ENCODE measurements at places on chromosomes 13 and 19.

GRCh38 chr13:23050126-23050525, 130.7 kb upstream of the SGCG start:
- DNase-seq = no peak

DNA sequence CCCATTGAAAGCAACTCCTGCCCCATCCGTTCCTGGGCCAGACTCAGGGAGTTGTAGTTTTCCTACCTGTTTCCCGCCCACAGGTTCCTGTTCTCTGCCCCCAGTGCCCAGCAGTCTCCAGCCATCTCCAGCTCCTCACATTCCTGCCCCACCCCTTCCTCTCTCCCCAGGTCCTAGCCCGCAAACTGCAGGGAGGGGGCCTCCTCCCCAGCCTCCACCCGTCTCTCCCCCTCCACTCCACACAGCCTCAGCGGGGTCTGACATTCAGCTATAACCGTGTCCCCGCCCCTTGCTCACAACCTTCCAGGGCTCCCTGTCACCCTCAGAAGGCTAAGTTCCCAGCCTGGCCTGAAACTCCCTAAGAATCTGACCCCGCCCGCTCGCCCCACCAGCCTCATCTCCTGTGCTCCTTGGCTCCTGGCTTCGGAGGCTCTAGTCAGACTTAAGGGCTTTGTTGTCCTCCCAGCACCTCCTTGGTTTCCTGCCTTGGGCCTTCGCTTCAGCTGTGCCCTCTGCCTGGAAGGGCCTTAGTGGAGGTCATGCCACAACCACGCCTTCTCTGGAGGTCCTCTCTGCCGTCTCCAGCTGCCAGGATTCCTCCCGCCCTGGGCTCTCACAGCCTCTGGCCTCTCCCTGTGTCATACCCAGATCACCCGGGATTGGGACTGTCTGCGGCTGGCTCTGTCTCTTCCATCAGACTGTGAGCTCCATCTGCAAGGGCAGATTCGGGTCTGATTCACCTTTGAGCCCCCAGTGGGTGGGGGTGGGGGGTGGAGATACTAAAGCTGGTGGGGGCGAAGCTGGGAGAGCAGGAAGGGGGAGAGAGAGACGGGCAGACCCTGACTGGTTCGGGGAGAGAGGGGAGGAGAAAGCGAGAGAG, 5.1 kb upstream of the SPACA6 start:
- no peak for DNase-seq

GRCh38 chr13:53250272-53250875, 221.8 kb downstream of the OLFM4 start:
- peak; percentile 17 for DNase-seq

GRCh38 chr19:16449330-16449961, 22.3 kb downstream of the EPS15L1 start:
- DNase-seq = no peak

- DNase-seq = no peak
These were observed 65.9 kb downstream of the ZNF627 start for GRCh38 chr19:11663181-11663591.

DNA sequence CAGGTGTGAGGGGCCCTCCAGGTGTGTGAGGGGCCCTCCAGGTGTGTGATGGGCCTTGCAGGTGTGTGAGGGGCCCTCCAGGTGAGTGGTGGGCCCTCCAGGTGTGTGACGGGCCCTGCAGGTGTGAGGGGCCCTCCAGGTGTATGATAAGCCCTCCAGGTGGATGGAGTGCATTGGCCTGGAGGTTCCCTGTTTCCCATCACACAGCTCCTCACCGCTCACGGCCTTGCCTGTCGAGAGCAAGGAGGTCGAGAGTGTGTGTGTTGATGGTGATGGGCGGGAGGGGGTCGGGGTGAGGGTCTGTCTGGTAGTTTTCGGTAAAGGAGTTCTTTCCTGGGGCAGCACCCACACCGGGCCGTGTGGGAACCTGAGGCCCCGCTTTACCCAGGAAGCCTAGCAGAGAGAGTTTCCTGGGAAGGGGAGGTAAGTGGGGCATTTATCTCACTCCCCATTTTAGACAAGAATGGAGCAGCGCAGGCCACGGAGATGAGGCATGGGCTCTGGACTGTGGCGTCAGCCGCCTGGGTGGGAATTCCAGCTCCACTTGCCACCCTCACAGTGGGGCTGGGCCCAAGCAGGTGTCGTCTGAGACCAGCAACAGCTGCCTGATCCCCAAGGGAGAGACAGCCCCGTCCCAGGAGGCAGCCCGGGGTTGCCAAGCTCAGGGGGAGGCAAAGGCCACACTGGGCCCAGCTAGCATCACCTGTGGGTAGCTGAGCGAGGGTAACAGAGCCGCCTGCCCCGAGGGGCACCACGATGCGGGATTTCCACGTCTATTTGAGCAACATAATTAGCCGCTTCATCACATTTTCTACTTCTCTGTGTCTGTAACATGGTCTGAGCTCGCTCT, 10.9 kb upstream of the GAS6 start:
- DNase-seq = no peak

DNA sequence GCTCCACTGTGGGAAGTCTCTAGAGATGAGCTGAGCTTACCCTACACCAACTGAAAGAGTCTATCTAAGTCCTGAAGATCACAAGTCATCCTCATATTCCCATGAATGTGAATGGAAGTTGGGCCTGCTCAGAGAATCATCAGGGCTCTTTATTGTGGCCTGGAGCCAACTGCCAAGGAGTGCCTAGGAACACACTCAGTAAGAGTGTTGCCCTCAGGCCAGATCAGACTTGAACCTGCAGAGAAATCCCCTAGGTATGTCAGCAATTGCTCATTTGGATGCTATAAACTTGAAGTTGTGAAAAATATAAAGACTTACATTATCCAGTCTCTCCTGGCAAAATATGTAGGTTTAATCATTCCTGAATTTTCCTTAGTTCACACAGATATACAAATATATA, 1070.2 kb downstream of the EFNB2 start:
- DNase-seq = no peak

GRCh38 chr19:9956956-9957355, 20.6 kb upstream of the OLFM2 start:
- DNase-seq = no peak

- no peak for DNase-seq
These were observed 42.1 kb downstream of the STK24 start for GRCh38 chr13:98534821-98535220.

DNA sequence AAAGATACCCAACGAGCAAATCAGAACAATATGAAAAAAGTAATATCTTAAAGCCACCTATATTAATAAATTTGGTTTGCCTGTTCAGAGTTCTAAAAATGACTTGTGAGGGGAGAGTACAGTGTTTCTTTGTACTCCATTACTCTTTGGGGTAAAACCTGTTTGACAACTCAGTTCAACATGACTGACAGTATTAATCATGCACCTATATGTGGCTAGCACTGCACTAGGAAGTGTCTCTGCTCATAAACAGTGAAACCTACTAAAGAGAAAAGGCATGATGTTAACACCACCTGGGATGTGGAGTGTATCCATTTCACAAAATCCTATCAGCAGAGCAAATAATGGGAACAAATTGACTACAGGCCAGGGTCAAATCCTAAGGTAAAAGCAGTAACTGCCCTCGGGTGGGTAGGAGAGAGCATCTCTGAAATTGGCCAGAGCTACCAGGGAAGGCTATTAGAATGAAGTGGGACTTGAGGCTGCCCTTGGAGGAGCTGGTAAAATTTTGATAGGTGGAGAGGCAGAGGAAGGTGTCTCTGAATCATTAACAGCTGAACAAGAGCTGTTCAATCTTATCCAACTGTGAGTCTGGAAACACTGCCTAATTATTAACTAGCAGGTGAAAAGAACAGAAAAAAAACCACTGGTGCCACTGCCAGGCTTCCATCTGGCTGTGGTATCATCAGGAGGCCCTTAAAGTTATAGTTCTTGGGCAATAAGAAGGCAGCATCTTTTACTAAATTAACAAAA, 365.1 kb downstream of the DNAJC15 start:
- DNase-seq = no peak

DNA sequence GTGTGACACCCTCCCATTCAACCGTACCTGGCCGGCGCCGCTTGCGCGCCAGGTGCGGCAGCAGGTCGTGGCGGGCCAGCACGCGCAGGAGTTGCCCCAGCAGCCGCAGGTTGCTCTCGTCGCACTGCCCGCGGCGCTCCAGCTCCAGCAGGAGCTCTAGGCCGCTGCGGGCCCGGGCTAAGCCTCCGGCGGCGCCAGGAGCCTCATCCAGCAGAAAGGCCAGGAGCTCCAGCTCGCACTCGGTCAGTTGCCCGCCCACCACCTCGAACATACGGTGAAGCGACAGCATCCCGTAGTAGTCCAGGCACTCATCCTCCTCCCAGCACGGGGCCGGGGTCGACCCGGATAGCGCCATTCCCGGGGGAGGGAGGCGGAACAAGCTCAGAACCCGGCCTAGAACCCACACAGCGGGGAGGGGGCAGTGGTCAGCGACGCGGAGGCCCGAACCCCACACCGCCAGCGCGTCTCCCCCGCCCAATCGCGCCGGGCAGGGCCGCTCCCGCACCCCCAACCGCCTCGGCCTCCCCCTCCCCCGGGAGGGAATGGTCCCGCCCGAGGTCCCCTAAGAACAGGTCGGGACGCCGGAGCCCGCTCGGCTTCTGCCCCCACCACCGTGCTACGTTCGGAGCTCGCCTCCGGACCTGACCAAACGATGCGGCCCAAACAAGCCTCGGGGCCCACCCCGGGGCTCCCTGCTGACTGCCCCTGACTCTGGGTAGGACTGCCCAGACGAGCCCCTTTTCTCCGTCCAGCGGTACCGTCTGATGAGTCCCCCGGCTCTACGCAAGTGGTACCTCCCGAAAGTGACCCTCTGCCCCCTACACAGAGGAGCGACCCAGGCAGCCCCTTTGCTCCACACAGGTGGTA, 591 bp downstream of the DEDD2 start:
- DNase-seq = no peak

Data from NCI-H2029 treated with DMSO at 0.1 percent for 48 hours (cell line).